Globus pallidus (tissue), 1 donor: ENCODE measurements at places on chromosomes 7 and 10.

GRCh38 chr7:87370660-87371180, 25.3 kb downstream of the CROT start:
- DNase-seq: no peak

DNA sequence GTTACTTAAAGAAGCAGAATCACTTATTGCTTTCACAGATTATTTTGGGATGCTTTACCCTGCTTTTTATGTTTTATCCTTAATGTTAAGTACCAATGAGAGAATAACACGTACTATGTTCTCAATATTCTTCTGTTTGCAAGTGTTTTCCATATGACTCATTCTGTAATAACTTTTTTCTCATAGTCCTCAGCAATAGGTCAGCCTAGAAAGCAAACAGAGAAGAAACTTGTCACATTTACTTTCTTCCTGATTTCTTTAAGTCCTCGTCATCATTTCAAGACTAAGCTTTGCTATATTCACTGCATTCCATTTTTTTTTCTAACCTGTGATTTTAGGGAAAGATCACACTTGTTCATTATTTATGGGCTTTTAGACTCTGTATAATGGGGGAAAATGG, 6.8 kb upstream of the AGR2 start:
- no peak for DNase-seq

GRCh38 chr7:74254858-74255379, 720 bp upstream of the RFC2 start:
- no peak for DNase-seq

DNA sequence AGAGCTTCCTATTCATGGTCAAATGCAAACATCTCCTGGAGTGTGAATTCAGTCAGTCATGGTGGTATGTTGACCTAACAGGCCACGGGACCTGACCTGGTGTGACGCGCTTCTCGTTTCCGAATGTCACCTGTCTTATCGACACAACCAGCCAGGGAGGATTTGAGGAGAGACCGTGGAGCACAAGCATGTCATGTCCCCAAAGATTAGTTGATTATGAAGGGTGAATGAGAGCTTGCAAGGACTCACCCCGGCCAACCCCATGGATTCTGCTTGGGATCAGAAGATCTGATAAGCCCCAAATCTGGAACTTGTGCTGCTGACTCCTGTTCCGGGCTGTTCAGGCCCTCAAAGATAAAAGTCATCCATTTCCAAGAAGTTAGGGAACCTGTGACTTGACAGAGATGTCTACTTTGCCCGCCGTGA, 10.5 kb downstream of the ADRA2A start:
- no peak for DNase-seq

DNA sequence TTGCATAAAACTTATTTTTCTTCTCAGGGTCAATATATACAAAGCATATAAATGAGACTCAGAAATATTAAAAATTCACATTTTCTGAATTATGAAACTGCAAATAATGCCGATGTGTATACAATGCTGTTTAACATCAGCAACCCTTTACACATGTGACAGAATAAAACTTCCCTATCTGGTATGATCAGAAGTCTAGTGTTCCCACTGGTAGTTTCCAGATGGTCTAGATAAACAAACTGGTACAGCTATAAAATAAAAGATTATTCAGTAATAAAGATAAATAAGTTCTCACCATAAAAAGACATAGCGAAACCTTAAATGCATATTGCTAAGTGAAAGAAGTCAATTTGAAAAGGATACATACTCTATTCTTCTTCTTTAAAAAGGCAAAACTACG, 7.9 kb downstream of the POLR1F start:
- DNase-seq: no peak

DNA sequence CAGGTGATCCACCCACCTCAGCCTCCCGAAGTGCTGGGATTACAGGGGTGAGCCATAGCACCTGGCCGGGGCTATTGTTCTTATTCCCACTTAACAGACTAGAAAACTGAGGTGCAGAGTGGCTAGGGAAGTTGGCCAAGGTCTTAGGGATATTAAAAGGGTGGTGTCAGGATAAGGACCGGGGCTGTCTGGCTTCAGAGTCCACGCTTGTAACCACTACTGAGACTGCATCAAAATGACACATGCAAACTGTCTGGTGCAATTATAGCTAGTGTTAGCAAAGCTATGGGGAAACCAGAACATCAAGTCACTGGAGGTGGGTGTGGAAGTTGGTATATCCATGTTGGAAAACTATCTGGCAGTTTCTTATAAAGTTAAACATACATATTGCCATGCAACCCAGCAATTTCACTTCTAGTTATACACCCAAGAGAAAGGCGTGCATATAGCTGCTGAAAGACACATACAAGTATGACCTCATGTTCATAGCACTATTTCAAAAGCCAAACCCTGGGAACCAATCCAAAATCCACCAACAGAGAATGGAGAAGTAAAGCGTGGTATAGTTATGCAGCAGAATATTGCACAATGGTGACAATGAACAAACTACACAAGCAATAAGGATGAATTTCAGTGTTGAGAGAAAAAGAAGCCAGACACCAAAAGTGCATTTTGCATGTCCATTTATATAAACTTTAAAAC, 33.9 kb upstream of the EEPD1 start:
- peak; percentile 26 for DNase-seq

- DNase-seq: no peak
Observed at GRCh38 chr10:71933651-71934050, 30.5 kb upstream of the CHST3 start.

DNA sequence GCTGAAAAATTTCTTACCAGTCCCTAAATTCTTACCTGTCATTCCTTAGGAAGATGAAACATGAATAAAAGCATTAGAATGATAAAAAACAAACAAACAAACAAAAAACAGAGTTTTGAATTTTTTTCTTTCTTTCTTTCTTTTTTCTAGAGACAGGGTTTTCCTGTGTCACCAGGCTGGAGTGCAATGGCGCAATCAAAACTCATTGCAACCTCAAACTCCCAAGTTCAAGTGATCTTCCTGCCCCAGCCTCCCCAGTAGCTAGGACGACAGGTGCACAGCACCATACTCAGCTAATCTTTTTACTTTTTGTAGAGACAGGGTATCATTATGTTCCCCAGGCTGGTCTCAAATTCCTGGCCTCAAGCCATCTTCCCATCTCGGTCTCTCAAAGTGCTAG, 26.5 kb downstream of the NT5C2 start:
- no peak for DNase-seq

DNA sequence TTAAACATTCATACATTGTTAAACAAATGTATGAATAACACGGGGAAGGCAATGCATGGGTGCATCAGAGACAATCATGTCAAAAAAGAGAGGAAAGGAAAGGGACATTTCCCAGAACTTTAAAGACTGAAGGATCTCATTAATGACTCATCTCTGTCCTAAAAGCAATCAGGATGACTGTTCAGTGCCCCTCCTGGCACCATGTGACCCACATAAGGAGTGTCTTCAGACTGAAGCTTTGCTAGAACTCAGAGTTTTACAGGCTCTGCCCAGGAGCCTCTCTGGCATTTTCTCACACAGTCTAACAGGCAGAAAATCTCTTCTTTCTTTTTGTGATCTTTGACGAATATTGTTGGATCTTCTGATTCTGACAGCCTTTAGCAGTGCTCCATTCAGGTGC, 315.3 kb downstream of the OTUD1 start:
- DNase-seq: no peak

GRCh38 chr10:60192946-60193345, 196.7 kb downstream of the ANK3 start:
- DNase-seq: no peak
